ENCODE measurements at places on chromosomes 1 and 21.

GRCh38 chr1:82464362-82465001 is 663.7 kb downstream of the ADGRL2 start:
- no peak for DNase-seq

- no peak for DNase-seq
Measured at GRCh38 chr1:37137601-37138000, 103.3 kb upstream of the GRIK3 start.

DNA sequence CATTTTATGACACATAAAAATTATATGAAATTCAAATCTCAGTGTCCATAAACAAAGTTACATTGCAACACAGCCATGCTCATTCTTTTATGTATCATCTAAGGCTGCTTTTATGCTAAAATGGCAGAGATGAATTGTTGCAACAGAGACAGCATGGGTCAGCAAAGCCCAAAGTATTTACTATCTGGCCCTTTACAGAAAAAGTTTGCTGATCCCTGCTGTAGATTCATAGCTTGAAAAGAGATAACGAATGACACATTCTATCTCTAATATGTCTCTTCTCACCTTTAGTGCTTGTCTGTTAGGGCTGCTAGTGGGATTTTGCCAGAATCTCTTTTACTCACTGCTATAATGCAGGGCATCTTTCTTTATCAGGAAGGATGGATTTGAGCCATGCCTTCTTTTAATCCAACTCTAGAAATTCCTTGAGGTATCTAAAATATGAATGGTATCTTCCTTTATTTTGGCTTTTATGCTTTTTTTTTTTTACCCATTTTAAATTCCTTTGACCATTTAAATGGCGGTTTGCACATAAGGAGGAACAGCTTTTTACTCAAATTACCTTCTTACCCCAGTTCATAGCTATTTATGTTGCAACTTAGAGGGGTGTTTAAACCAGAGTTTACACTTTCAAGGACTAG is 598.2 kb downstream of the PLPP3 start:
- no peak for DNase-seq

DNA sequence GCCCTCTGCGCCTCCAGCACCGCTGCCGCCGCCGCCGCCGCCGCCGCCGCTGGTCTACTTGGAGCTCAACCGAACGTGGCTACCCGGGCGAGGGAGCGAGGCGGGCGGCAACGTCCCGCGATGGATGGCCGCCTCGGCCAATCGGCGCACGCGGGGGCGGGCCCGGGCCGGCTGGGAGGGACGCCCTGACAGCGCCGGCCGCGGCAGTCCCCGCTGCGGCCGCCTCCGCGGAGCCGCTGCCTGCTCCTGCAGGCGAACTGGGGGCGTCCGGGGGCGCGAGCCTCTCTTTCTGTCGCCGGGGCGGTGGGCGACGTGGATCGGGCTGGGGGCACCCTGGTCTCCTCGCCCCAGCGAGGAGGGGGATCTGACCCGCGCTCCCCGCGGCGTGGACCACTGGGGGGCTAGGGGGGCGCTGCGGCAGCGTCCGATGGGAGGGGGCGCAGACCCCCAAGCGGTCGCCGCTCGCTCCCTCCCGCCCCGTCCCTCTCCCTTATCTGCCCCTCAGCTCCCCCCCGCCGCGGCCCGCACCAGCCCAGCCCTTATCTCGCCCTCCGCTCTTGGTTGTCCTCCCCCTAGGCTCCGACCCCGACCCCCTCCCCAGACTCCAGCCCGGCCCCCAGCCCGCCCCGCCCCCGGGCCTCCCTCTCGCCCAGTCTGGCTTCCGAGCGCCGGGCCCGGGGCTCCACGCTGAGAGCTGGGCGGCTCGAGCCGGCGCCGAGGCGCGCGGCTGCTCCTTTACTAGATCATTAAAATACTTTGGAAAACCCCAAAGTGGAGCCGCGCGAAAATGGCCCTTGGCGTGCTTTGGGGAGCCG is at the start of gene SSBP3:
SSBP3 (minus strand) TSS at position 56 of the 815 bp plus-strand sequence.
- DNase-seq, result peak; percentile 73

- DNase-seq, result no peak
Measured at GRCh38 chr1:27099135-27099586, 55.8 kb downstream of the SLC9A1 start.

DNA sequence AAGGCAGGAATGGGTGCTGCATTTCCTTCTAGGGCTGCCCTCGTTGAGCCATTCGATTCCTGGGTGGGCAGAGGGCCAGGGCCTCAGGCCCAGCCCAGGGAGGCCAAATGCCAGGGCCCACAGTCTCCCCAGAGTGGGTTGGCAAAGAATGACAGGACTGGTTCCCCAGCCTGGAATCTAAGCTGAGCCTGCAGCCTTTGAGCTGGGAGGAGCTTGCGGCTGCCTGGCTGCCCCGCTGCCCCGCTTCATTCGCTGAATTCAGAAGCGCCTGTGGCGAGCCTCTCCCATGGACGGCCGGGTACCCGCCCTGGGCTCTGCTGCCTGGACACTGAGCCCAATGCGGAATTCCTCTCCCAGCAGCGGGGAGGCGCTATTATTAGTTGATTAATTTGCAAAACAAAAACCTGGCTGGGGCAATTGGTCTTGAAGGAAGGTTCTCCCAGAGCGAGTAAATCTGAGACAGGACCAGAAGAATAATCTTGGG is 32.3 kb upstream of the TARDBP start:
- DNase-seq, result no peak

DNA sequence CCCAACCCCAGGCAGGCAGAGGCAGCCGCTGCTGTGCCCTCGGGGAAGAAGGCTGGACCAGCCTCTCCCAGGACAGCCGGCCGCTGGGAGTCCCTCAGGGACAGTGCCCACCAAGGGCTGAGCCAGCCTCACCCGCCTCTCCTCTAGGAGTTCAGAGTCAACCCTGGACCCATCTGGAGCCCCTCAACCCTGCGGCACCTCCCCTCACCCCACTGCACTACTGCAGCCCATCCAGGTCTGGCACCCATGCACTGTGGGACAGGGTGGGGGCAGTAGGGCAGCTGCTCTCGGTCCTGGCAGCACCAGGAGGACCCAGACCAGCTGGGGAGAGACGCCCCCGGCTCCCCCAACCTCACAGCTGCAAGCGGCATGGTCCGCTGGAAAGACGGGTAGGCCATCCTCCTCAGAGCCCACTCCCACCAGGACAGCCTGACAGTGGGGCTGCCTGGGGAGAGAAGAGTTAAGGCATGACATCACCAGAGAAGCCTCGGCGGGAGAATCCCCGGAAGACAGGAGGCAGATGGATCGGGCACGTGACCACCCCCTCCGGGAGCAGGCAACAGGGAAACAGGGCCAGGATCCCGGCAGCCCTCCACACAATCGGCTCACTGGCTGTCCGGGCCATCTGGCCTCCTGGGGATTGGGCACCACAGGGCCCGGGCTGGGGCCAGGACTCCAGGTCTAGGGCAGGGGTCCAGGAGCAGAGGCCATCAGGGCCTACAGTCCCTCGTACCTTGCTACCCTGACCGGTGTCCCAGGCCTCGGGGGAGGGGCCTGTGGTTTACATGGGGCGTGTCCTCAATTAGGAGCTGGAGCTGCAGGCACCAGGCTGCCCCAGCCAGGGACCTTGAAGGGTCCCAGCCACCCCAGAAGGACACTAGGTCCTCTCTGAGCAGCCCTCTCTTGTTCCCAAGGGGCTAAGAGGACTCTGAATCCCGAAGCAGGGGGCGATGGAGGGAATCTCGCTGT is 3.1 kb downstream of the ACAP3 start:
- no peak for DNase-seq

- DNase-seq, result no peak
Measured at GRCh38 chr21:29677326-29677725, 262.5 kb downstream of the GRIK1 start.

GRCh38 chr1:186304982-186305949 is 69.8 kb downstream of the TPR start:
- peak; percentile 6 for DNase-seq

GRCh38 chr1:26960625-26960966 is 328 bp upstream of the KDF1 start:
- DNase-seq, result no peak

- DNase-seq, result no peak
Measured at GRCh38 chr1:203056516-203056915, 29.3 kb downstream of the MYOG start.

GRCh38 chr1:205858141-205858961 is 8.4 kb upstream of the PM20D1 start:
- no peak for DNase-seq

- no peak for DNase-seq
Measured at GRCh38 chr1:179709841-179710329, 33.2 kb upstream of the FAM163A start.

GRCh38 chr1:113042285-113043143 is 30.5 kb upstream of the LRIG2 start:
- peak; percentile 12 for DNase-seq

GRCh38 chr1:109641861-109642260 is 14.0 kb upstream of the GSTM4 start:
- DNase-seq, result no peak

- DNase-seq, result no peak
Measured at GRCh38 chr1:154758346-154758745, 111.7 kb downstream of the KCNN3 start.

- DNase-seq, result no peak
Measured at GRCh38 chr1:1243807-1244191, 2.7 kb downstream of the C1QTNF12 start.

DNA sequence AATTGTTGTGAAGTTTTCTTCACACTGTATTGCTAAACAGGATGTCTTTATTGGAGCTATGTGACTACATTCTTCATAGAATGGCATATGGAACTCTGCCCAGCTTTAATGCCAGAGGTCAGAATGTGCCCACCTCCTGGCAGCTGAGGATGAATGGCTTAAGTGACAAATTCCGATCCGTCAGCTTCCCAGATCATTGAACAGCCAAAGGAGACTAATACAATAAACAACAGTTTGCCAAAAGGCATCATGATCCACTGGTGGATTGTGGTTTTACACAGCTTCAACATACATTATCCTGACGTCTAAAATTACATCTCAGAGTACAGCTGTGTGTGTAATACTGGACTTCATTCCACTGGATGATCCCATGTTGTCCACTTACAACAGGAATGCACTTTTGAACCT is 68.7 kb upstream of the C1orf105 start:
- DNase-seq, result no peak

- no peak for DNase-seq
Measured at GRCh38 chr1:92886886-92887419, 55.1 kb downstream of the RPL5 start.

DNA sequence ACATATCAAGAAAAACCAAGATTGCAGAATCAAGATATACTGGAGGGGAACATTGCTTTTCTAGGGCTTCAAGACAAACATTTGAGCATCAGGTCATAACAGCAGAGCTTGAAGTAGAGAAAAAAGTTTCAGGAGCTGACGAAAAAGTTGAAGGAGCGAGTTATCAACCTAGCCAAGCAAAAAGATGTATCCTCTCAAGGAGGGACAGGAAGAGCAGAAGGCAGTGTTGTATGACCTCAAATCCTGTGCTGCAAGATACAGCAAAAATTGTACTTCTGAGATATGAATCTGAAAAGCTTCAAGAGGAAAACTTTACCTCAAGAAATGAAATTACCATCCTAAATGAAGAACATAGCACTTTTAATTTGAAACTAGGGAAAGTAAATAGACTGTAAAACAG is 153.1 kb downstream of the AK5 start:
- DNase-seq, result no peak

- DNase-seq, result no peak
Measured at GRCh38 chr1:86460998-86461397, 7.7 kb upstream of the CLCA1 start.

GRCh38 chr1:26938659-26939025 is 17.1 kb downstream of the NUDC start:
- DNase-seq, result no peak

GRCh38 chr1:46512135-46512791 is 22.6 kb downstream of the DMBX1 start:
- no peak for DNase-seq

DNA sequence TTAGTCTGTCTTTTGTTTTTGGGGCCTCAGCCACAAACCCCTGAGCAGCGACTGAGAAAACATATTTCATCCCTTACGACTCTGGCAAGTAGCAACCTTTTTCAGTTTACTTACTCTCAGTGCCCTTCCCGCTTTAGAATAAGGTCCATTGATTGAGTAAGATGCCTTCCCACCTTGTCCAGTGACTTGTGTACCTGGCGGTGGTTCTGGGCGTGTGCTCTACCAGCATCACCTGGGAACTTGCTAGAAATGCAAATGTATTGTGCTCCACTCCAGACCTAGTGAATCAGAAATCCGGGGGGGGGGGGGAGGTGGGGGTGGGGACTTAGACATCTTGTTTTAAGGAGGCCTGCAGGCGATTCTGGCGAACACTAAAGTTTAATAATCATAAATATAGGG is 72.1 kb downstream of the S1PR1 start:
- DNase-seq, result no peak

GRCh38 chr1:17826165-17826488 is 71.0 kb downstream of the ACTL8 start:
- no peak for DNase-seq

GRCh38 chr1:181081395-181081794 is 7.1 kb upstream of the IER5 start:
- DNase-seq, result no peak

DNA sequence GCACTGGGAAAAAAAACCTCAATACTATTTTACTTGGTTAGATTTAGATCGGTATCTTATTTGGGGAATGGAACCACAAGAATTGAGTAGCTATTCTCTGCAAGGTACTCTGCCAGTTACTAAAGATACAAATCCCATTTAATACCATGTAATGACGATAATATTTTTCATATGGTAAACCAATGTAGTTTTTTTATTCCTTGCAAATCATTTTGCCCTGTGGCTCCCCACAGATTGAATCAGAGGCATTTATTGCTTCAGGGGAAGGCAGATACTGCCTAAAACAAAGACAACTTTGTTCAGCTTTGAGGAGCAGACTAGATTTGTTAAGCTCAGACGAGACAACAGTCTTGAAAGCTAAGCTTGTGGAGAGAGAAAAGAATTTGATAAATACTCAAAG is 226.7 kb upstream of the RUNX1 start:
- no peak for DNase-seq

DNA sequence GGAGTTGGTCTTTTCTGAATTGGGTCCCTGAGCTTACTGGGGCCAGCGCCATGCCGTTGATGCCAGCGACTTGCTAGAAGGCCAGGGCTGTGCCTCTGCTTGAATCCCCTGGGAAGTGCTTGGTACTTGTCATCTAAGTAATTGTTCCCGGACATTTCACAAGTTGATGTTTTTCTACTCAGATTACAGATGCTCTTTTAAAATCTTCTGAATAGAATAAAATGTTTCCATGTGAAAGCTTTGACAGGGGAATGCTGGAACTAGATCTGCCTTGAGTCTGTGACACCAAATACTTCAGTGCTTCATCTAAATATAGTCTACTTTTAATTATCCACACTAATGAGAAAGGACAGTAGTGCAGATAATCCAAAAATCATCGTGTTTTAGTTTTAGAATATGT is 38.3 kb downstream of the PTGFRN start:
- no peak for DNase-seq

DNA sequence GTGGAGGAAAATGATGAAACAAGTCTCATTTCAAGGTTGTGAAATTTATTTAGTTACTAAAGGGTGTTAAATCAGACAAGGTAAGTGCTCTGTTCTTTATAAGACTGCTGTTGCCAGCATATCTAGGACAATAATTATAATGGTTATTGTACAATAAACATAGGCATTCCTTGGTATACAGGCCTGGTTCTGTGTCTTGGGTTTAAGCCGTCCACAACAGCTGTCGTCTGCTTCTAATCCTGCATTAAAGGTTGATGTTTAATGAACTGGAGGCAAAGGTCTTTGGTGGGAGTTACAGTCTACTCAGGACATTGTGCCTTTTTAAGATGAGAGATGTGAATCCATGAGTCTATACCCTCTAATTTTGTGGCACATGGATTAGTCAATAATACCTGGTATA is 23.4 kb upstream of the FMO4 start:
- DNase-seq, result no peak

Data from HL-60 (cell line).